ENCODE measurements at places on chromosomes 11 and 22. TPM values are rescaled to one million over a fixed set of nuclear protein-coding genes. Genes with fewer than 3 reads are reported as not detected.

GRCh38 chr11:44593251-44593650, 27.8 kb downstream of the CD82 start:
- no peak for DNase-seq

Gene CHST1
- total RNA-seq = not detected

Gene PHF5A
- total RNA-seq = 57.4 TPM

GRCh38 chr11:35214792-35215193, 75.8 kb downstream of the CD44 start:
- DNase-seq = no peak

DNA sequence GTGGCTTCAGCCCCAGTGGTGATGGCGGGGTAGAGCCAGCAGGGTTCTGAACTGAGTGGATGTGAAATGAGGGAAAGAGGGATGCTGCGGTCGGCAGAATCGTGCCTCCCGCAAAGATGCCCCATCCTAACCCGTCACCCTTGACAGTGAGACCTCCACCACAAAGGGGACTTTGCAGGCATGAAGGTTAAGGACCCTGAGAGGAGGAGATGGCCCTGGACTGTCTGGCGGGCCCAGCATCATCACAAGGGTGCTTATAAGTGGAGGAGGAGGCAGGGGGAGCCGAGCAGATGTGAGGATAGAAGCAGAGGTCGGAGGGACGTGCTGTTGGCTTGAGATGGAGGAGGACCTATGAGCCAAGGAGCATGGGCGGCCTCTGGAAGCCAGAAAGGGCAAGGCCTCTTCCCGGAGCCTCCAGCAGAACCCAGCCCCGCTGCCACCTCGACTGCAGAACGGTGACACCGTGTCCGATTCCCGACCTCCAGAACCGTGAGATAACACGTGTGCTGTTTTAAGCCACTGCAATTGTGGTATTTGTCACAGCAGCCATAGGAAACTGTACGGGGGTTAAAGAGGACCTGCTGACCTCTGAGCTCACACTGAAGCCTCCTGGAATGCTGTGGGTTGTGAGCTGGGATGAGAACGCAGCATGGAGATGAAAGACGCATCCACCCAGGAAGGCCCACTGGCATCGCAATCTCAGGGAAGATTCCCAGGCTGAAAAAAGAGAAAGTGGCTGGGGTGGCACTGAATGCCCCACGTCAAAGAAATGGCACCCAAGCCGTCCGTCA, 10.9 kb downstream of the LINC01488 start:
- DNase-seq = no peak

- no peak for DNase-seq
Observed at GRCh38 chr11:7639643-7640025, 33.7 kb downstream of the CYB5R2 start.

Gene FSHB
- total RNA-seq = not detected

DNA sequence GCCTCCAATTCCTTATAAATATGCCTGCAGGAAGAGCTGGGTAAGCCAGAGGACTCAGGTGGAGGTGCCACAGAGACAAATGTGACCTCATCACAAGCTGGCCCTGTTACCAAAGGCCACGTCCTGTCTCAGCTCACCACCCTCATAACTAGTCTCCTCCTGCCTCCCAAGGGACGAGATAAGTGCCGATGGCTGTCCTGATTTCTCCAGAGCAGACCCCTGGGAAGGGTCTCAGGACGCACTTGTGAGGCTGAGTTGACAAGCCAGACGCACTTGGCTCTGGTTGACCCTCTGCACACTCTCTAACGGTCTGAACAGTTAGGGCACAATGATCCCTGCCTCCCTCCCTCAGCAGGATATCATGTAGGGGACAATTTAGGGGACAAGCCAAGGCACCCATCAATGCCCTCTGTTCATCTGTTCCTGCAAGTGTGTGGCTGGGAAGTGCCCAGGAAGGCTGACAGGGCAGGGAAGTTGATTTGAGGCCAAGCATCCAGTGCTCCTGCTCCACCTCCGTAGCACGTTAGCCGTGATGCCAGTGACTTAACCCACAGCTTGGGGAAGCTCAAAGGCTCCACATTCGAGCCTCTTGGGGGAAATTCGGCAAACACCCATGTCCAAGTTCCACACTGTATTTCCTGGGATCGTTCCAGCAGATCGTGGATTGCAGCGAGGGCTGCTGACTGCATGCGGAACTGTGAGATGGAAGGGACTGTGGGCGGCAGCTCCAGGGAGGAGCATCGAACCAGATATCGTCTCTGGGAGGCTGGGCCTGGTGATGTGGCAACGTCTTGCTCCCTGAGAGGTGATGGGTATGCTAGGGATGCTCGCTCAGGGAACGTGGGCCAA, 2.8 kb downstream of the SMIM38 start:
- DNase-seq = no peak

DNA sequence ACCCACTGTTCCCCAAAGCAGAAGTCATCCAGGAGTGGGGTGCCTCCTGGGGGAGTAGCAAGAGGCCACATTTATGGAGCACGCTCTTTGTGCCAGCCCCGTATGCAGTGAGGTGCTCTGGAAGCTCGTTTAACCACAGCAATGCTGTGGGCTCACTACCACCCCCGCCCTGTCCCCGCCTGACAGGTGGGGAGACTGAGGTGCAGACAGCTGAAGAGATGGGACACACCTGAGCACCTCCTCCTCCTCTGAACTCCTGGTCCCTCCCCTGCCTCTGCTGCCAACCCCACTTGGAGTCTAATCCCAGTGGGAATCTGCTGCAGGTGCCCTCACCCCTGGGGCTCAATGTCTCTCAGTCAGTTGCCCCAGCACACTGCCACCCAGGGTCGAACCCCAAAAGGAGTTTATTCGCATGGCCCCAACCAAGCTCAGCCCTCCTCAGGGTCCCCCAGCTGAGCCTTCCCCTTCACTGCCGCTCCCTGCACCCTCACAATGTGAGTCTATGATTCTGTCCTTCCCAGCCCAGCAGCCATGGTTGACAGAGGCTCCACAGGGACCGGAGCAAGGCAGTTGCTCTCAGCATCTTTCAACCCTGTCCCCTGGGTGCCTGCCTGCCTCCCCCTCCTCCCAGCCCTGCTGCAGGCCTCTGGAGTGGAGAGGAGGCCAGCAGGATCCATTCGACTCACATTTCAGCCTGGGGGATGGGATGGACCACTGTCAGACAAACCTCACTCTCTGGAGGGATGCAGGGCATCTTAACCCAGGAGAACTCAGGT, 13.3 kb upstream of the BCR start:
- no peak for DNase-seq

- DNase-seq = no peak
Observed at GRCh38 chr22:26570115-26570514, 19.8 kb downstream of the TPST2 start.

Gene CPT1A
- total RNA-seq = 9.5 TPM

GRCh38 chr22:43470253-43470652, 58.4 kb downstream of the MPPED1 start:
- DNase-seq = no peak

DNA sequence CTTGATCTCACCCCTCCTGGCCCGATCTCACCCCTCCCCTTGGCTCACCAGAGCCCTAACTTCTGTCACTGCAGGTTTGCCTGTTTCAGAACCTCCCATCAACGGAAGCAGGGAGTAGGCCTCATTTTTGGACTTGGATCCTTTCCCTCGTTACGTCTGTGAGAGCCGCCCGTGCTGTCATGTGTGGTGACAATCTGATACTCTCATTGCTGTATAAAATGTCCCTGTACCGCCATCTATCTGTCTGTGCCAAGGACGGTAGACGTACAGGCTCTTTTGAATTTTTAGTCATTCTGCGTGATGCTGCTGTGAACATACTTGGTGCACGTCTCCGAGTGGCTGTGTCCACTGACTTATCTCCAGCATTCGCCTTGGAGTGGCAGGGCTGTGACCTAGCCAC, 1163.1 kb downstream of the BRD1 start:
- DNase-seq = no peak

Gene CCDC15
- total RNA-seq = 0.56 TPM

Gene BUD13
- 12.5 TPM for total RNA-seq

DNA sequence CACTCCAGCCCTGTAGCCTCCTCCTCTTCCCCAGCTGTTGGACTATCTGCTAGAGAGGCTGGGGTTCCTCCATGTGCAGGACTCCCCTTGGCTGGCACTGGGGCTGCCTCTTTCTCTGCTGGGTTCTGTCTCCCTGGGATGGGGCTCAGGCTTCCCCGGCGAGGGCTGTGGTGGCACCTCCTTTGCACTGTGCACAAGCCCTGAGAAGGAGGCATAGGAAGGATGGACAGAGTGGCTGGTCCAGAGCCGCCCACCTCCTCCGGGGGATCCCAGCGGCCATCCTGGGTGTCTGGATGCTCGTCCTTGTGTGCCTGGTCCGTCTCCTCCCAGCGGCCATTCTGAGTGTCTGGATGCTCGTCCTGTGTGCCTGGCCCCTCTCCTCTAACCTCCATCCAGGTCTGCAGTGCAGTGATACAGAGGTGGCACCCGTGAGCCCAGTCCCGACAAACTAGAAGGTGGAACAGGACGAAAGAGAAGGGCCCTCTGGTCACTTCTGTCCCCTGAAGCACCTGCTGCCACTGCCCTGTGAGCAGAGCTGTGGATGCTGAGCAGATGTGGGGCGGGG, 633.7 kb downstream of the BRD1 start:
- DNase-seq = no peak

GRCh38 chr11:47355283-47356128, 3.0 kb upstream of the MYBPC3 start:
- no peak for DNase-seq

Gene MUC5AC
- not detected for total RNA-seq

Gene OR52L1
- total RNA-seq = not detected

Gene TOM1
- total RNA-seq = 166 TPM

Gene GRAP2
- 105 TPM for total RNA-seq

Gene ABCC8
- total RNA-seq = not detected

GRCh38 chr11:119323532-119324033, 6.7 kb upstream of the MCAM start:
- peak; percentile 65 for DNase-seq

DNA sequence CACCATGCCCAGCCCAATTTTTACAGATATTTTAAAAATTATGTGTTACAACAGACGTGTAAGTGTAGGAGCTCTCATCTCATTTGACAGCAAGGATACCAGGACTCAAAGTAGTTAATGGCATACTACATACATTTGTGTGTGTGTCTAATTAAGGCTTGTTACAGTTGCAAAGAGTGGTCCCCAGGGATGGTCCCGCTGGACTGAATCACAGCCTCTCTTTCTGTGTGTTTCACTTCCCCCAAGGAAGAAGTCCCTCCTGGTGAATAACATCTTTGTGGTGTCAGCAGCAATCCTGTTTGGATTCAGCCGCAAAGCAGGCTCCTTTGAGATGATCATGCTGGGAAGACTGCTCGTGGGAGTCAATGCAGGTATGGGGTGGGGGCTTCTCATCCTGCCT, 17.2 kb downstream of the SLC2A11 start:
- DNase-seq = no peak

- DNase-seq = no peak
Observed at GRCh38 chr11:91513734-91514133, 710.9 kb upstream of the FAT3 start.

DNA sequence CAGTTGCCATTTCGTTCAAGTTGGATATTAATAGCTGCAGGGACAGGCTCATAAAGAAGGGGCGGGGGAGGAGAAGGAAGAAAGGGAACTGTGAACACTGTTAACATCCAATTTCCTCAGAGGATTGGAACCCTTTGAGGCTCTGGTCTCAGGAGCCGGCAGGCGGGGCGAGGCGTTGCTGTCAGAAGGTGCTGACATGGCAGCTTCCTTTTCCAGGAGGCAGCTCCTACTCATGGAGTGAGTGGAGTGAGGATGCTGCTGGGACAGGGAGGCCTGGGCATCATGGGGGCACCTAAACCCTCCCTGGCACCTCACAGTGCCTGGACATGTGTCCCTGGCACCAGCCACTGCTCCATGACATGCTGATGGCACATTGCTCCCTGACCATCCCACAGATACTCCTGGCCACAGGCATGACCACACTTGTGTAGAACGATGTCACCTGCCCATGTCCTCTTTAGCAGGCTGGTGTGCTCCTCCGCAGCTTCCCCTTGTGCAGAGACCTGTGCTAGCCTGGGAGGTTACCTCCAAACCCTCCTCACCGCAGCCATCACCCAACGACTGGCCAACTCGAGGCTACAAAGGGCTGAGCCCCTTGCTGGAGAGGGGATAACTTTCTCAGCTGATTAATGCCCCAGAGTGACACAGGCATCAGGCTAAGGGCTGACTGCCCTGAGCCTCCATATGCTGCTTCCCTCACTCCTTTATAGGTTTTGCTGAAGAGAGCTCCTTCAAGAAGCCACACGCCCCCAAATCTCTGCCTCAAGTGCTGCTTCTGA, 79.6 kb upstream of the NECTIN1 start:
- no peak for DNase-seq

DNA sequence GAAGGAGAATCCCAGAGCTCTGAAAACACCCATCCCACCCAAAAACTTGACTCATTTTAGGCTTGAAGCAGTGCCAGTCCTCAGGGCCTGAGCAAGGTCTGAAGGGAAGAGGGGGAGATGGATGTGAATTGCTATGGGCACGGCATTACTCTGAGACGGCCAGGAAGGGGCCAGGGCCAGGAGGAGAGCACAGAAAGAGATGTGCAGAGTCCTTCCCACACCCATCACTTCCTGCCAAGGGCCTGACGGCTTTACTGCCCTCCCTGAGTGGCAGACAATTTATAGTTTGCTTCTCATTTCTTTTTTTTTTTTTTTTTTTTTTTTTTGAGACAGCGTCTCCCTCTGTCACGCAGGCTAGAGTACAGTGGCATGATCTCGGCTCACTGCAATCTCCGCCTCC, 22.5 kb downstream of the TAB1 start:
- DNase-seq = no peak

GRCh38 chr22:27387561-27387960, 414.0 kb downstream of the MN1 start:
- DNase-seq = no peak

Gene CHRNA10
- 0.41 TPM for total RNA-seq

- no peak for DNase-seq
Observed at GRCh38 chr11:128532016-128532571, 55.3 kb downstream of the ETS1 start.

Gene MLC1
- total RNA-seq = 0.14 TPM

Gene OR10S1
- total RNA-seq = not detected

GRCh38 chr11:61918251-61918937, 1.0 kb upstream of the RAB3IL1 start:
- DNase-seq = no peak

Gene FOLR2
- total RNA-seq = not detected

GRCh38 chr11:44899959-44900358, 50.7 kb downstream of the TP53I11 start:
- no peak for DNase-seq

GRCh38 chr11:102448869-102449224, 3.7 kb downstream of the TMEM123 start:
- DNase-seq = no peak

DNA sequence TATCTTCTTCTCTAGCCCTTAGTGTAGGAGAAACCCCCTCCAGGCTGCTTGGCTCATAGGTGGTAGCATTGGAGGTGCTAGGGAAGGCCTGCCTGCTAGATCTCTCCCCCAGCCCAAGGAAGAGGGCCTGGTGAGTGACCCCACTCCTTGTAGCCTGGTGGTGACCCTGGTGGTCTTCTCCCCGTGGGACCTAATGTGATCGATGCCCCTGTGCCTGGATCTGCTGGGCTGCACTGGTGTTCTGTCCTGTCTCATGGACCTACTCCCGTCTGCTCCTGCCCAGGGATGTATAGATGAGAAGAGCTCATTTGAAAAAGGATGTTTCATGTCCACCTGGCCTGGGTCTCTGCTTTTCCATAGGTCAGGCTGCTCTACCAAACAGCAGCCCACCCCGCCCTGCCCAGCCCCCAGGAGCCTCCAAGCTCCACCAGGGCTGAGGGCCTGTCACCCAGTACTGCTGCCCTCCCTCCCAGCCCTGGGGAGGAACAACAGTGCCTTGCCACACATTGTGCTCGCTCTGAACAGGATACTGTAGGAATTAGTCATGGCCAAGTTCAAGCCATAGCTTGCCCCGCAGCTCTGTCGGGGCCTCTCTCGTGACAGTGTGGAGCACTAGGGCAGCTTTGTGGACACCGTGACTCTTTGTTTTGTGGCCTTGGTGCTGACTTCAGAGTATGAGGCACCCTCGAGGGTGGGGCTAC, 19.7 kb downstream of the SLC37A2 start:
- no peak for DNase-seq

All from CD8-positive, alpha-beta T cell (primary cell).